ENCODE measurements at places on chromosomes 16 and 17.

GRCh38 chr17:75539967-75540729, 14.7 kb downstream of the LLGL2 start:
- no peak for DNase-seq

- no peak for DNase-seq
Observed at GRCh38 chr17:56121191-56122051, 31.9 kb upstream of the ANKFN1 start.

DNA sequence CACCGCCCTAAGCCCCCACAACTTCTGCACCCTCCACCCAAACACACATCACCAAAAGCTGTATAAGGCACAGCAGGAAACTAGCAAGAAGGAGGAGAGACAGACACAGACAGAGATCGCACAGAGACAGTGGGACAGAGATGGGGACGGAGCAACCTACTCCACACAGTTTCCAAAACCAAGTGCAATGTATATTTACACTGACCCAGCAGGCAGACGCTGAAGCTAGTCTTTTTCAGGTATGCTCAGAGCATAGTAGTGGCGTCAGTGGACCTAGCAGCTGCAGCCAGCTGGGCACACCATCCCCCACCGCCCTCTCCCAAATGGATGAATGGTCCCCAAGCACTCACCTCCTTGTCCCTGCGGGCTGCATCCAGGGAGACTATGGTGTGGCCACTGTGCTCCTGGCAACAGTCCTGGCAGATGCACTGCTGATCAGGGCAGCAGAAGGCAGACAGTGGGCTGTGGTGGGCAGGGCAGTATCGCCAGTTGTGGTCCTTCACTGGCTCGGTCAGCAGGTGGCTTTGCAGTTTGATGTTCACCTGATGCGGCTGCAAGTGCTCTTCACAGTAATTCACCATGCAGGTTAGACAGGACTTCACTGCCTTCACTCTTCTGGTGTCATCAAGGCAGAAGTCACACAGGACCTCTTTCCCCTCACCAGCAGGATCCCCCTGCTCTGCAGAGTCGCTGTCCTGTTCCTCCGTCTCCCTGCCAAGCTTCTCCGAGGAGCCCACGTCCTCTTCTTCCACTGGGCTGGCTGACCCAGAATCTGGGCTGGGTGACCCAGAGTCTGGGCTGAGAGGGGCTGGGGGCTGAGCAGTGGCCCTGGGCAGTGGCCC, 31.5 kb upstream of the FBXW10B start:
- DNase-seq, result no peak

DNA sequence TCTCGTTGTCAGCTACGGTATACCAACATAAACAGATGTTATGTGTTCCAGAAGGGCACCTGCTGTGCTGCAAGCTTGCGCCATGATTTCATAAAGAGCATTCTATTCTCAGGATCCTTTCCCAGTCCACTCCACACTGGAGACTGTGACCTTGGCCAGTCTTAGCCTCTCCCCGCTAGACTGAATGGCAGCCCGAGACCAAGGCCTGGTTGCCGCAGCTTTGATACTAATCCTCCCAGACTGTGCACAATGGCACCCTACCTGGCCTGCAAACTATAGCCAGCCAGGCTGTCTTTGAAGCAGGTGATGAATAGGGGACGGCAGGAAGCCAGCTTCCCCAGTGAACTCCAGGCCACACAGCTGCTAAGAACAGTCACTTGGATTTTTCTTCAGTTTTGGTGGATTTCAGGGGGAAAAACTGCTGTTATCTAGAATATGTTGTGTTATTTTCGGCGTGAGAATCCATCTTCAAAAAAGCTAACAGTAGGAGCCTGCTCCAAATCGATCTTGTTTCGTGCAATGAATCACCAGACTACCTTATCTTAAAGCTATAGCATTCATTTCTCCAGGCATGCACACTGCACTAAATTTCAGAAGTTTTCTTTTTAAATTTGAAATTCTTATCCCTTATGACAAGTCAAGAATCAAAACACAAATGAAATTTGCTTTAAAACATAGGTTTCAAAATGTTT, 289.0 kb downstream of the CEP112 start:
- no peak for DNase-seq

DNA sequence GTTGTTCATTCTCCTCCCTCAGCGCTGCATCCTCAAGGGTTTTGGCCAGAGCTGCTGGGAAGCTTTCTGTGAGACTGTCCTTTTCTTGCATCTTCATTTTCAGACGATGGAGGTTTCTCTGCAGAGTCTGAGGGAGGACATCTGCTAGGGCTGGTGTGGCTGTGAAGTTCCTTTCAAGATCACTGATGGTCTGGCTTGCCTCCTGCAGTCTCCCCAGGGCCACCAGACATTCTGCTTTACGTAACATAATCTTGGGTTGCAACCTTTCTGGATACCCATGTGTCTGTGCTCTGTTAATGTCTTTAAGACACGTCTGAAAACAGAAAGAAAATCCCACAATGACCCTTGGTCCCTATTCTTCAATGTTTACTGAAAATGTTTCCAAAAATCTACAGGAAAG, 29.0 kb downstream of the SMYD4 start:
- DNase-seq, result no peak

- no peak for DNase-seq
Observed at GRCh38 chr16:52697971-52698370, 151.0 kb upstream of the TOX3 start.

- no peak for DNase-seq
Observed at GRCh38 chr17:32971171-32971570, 20.5 kb upstream of the SPACA3 start.

DNA sequence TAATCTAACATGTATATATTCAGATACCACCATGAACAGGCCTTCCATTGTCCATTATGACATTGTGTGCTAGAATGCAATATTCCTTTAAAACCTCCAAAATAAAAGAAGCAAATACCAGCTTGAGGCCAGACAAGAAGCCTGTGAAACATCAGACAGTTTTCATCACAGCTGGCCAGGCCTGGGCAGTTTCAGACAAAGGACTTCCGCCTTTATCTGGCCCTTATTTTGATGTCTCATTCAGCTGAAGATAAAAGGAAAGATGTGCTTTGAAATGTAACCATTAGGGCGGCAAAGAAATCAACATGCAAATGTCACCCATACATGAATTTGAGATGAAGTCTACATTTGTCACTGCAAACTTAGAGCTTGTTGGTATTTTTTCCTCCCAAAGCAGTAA, 737.5 kb downstream of the KCNJ2 start:
- no peak for DNase-seq

- DNase-seq, result no peak
Observed at GRCh38 chr17:78241277-78242023, 10.0 kb downstream of the TMEM235 start.

DNA sequence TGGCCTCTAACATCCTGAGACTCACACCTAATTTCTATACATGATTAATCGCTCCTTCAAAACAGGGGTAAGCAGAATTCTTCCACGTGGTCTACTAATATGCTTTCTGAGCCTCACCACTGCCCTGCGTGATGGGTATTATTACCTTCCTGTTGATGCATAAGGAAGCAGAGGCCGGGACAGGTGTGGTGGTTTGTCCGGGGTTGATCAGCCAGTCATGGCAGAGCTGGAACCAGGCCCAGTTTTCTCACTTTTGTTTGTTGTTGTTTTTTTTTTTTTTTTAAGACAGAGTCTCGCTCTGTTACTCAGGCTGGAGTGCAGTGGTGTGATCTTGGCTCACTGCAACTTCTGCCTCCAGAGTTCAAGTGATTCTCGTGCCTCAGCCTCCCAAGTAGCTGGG, 31.2 kb downstream of the RNF135 start:
- no peak for DNase-seq

DNA sequence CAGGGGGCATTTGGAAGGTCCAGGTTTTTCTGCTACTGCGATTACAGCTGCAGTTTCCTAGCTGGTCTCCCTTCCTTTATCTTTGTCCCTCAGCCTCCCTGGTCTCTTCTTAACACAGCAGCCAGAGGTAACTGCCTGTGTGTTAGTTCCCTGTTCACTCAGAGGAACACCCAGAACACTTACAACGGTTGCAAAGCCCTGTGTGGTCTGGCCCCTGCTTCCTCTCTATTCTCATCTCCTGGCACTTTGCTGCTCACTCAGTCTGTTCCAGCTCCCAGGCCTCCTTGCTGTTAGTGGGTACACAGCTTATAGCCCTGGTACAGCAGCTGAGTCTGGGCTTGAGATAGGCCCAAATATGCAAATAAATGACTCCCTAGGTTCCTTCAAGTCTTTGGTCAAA, 16.4 kb downstream of the NTN1 start:
- no peak for DNase-seq

GRCh38 chr17:29196769-29197515, 16.7 kb upstream of the MYO18A start:
- no peak for DNase-seq

- DNase-seq, result no peak
Observed at GRCh38 chr16:79610771-79611170, 10.2 kb upstream of the MAF start.

DNA sequence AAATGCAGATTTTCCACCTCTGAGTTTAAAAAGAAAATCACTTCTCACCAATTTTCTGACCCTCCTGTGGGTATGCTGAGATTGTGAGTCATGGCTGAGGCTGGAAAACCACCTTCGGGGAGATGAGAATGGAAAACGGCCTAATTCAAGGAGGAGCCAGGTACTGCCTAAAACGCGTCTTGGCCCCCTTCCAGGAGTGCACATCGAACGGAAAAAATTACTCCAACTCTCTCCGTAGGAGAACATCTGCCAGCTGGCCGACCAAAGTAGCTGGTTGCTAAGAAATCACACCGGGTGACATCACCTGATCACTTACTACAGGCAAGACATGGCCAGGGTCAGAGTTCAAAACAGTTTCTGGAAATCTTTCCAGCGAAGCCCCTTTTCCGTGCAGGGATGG, 107.6 kb downstream of the ZNF423 start:
- DNase-seq, result no peak

DNA sequence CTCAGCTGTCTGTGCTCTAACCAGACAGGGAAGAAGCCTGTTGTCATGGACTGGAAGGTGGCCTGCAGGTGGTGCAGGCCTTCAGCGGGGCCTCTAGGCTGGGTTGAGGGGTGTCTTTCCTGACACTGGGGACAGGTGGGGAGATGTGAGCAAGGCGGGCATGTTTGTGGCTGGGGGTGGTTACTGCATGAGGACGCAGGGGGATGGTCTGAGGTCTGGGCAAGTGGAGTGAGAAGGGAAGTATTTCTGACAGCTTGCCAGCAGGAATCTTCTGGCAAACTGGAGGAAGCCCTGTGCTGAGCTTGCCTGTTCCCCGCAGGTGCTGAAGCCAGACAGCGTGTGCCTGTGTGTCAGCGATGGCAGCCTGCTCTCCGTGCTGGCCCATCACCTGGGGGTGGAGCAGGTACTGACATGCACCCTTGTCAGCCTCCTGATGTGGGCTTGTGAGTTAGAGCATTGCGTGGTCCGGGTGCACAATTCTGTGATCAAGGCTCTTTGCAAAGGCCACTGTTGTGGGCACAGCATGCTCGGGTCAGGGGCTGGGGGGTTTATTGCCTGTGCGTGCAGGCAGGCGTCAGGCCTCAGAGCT, 36.2 kb downstream of the PRMT7 start:
- no peak for DNase-seq

GRCh38 chr16:75576384-75576811, 10.2 kb downstream of the GABARAPL2 start:
- no peak for DNase-seq

- no peak for DNase-seq
Observed at GRCh38 chr16:14296663-14297062, 225.5 kb downstream of the MRTFB start.

GRCh38 chr16:24995033-24995432, 20.1 kb downstream of the ARHGAP17 start:
- DNase-seq, result no peak

GRCh38 chr16:85613604-85614337, 649 bp downstream of the GSE1 start:
- DNase-seq, result no peak

DNA sequence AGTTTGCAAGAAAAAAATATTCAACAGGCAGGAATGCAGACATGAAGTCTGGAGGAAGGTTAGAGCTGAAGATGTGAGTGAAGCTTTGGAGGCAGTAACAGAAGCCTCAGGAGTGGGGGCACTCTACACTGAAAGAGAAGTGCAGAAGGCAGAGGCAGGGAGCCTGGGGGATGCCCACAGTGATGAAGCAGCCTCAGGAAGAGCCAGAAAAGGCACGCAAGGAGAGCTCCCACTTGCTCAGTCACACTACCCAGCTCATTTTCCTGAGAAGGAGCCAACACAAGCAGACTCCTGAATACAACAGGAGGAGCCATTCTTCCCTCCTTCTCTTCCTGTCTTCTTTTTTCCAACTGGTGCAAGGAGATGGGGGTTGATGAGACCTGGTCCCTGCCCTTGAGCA, 45.1 kb upstream of the DNAH9 start:
- DNase-seq, result no peak

DNA sequence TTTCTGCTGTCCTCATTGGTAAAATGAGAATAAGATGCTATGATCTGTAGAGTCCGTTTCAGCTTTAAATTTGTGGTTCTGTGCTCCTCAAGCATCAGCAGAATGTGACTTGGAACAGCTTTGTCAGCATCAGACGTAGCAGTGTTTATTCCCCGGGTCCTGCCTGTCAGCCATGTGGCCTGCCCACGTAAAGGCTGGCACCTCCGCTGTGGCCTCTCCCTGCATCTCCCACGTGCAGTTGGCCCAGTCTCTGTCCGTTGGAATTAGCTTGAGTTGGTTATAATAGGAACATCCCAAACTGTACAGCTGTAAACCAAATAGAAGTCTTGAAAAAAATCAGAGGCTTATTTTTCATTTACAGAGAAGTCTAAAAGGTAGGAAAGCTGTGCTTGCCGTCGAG, 61.7 kb downstream of the ARHGAP44 start:
- DNase-seq, result no peak

GRCh38 chr17:67200727-67201301, 44.2 kb downstream of the HELZ start:
- no peak for DNase-seq

DNA sequence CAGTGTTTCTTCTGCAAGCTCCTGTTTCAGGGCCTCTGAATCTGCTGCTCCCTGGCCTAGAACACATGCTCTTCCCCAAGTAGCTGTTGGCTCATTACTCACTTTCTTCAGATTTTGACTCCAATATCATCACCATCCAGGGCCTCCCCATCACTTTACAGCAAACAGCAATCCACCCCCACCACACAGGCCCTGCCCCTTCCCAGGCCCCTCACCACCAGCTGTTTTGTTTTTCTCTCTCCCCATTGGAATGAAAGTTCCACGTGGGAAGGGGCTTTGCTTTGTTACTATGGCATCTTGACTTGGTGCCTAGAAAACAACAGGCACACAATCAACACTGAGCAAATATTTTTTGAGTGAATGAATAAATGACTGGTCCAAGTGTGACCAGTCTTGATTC, 4.0 kb downstream of the TMEM170A start:
- DNase-seq, result no peak

GRCh38 chr17:27609611-27610303, 21.2 kb upstream of the LGALS9 start:
- no peak for DNase-seq

Data from stimulated activated CD8-positive, alpha-beta memory T cell treated with anti-CD3 and anti-CD28 coated beads, Interleukin-7, amount 100 ng/mL, for 1 hour (primary cell).